Activated CD4-positive, alpha-beta T cell treated with anti-CD3 and anti-CD28 coated beads, Interleukin-2, amount 50 U/mL, for 1 hour (primary cell): ENCODE measurements at places on chromosomes 7 and 10.

GRCh38 chr7:6157685-6158423 lies 114.6 kb downstream of the CYTH3 start:
- DNase-seq = no peak

GRCh38 chr7:99424932-99425730 lies 13.5 kb downstream of the PTCD1 start:
- DNase-seq = no peak

DNA sequence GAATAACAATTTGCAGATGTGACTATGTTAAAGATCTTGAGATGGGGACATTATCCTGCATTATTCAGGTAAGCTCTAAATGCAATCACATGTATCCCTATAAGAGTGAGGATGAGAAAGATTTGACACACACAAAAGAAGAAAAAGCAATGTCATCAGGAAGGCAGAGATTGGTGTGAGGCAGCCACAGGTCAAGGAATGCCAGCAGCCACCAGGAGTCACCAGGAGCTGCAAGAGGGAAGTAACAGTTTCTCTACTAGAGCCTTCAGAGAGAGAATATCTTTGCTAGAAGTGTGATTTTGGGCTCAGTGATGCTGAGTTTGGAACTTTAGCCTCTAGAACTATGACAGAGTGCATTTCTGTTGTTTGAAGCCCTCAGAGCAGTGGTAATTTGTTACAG lies 700.3 kb upstream of the SEMA3D start:
- DNase-seq = no peak

- DNase-seq = no peak
These were observed 18.5 kb downstream of the ACTR1A start for GRCh38 chr10:102484021-102484420.

DNA sequence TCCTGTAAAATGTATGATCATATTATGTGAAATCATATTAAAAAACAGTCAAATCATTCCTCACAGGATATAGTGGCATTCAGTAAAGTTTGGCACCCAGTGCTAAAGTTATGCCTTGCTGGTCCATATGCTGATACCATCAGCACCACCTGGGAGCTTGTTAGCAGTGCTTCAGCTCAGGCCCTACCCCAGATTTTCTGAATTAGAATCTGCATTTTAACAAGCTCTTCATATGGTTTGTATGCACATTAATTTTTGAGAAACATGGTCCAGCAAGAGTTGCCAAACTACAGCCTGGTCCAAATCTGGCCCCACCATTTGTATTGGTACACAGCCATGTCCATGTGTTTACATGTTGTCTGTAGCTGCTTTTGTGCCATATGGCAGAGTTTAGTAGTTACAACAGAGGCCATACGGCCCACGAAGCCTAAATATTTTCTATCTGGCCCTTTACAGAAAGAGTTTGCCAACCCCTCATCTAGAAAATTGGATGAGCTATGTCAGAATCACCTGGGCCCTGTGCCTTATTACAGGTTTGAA lies 30.1 kb downstream of the RAB18 start:
- DNase-seq = no peak

DNA sequence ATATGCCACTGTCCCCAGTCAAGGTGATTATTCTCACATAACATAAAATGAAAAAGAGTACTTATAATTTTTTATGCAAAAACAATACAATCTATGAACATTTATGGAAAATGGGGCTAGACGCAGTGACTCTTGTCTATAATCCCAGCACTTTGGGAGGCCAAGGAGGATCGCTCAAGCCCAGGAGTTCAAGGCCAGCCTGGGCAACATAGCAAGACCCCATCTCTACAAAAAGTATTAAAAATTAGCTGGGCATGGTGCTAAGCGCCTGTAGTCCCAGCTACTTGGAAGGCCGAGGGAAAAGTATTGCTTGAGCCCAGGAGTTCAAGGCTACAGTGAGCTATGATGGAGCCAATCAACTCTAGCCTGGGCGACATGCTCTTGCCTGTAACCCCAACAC lies 14.5 kb upstream of the ANAPC16 start:
- DNase-seq = no peak
